COR-L47 (cell line): ENCODE measurements at places on chromosomes 12 and 14.

- no peak for DNase-seq
Measured at GRCh38 chr12:121061831-121062230, 22.8 kb upstream of the OASL start.

DNA sequence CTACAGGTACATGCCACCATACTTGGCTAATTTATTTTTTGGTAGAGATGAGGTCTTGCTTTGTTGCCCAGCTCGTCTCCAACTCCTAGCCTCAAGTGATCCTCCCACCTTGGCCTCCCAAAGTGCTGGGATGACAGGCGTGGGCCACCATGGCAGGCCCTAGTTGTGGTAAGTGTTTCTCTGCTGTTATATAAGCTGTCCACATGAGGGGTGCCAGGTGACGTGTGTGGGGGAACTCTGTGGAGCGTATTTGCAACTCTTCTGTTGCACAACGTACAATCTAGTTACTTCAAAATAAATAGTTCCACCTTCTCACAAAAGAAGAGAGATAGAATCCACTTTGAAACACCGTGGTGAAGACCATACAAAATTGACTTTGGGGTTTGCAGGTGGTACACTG lies 125.1 kb downstream of the NCOR2 start:
- no peak for DNase-seq

DNA sequence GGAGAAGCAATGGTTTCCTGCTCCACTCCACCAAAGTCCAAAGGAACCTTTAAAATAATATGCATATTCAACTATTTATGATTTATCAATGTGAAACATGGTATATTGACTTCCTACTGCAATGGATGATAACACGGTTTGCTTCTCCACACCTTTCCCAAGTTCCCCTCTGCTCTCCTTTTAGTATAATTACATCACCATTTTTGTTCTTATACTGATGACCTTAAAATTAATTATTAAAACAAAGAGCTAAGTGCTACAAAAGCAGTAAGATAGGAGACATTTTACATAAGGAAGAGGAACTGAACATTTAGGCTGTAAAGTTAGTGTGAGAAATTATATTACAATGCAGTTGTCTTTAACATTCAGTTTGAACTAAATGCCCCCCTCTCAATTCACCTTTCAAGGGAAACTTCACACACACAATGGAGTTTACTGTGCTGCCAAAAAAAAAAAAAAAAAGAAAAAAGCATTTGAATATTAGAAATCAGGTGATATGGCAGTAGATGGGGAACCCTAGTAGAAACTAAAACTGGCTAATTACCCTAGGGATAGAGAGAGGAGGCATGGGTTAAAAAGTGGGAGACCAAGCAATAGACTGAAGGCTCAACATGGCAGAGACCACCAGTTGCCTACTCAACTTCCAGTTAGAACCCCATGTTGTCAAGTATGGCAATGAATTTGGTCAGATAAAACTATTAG lies 37.1 kb upstream of the STK38L start:
- DNase-seq, result no peak

DNA sequence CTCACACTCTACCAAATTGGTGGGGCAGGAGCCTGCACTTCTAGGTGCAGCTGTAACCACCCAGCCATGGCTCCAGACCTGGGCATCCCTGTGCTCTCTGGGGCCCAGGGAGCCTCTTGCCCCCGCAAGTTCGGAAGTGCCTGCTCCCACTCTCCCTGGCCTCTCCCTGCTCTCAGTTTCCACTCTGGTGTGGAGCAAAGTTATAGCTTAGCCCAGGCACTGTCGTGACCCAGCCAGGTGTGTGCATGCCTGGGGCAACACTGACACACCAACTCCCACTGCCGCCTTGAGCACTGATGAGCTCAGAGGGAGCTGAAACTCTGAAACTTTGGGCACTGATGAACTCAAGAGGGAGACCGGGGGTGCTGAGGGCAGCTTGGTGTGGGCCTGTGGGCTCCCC lies 8.7 kb upstream of the FBXO33 start:
- no peak for DNase-seq

DNA sequence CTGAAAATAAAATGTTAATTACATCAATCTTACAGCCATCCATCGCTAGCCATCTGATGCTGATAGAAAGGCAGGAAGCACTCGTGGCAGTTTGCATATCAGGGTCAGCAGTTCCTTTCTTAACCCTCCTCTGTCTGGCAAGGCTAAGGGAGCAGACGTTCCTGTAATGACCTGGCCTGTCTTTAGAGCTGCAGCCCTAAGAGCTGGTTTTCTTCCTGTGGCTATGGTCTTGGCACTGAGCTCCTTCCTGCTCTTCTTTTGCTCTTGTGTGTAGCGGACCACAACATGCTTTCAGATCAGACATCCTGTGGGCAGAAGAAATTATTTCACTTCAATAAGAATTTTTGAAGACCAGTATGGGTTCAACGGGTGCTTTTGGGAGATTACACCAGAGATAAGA lies 170.4 kb downstream of the DAD1 start:
- no peak for DNase-seq

GRCh38 chr12:2876431-2877046 lies 435 bp downstream of the FOXM1 start:
- no peak for DNase-seq

DNA sequence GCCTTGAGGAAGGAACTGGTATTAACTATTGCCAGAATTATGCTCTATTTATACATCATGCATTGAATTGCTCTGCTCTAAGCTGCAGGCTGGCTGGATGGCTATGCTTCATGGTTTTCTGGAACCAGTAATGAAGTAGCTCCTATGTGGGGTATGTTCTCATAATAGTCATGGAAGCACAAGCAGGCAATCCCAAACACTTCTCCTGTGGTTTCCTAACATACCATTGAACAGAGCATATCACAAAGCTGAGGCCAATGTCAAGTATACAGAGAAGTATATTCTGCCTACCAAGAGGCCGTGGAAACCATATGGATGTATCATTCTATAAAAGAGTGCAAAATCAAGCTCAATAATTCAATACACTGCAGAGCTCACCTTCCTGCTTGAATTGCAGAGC lies 1752.4 kb upstream of the FLRT2 start:
- no peak for DNase-seq

DNA sequence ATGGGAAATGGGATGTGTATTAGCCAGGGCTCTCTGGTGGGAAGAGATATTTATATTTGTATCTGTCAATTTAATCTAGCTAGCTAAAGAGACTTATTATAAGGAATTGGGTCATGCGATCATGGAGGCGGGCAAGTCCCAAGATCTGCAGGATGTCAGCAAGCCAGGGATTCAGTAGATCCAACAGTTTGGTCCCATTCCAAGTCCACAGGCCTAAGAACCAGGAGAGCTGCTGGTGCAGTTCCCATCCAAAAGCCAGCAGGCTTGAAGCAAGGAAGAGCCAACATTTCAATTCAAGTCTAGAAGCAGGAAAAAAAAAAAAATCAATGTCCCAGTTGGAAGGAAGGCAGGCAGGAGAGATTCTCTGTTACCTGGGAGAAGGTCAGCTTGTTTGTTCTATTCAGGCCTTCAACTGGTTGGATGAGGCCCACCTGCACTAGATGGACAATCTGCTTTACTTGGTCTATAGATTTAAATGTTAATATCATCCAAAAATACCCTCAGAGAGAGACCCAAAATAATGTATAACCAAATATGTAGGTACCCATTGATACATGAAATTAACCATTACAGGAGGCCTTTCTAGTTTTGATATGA lies 60.7 kb upstream of the BCAT1 start:
- no peak for DNase-seq

DNA sequence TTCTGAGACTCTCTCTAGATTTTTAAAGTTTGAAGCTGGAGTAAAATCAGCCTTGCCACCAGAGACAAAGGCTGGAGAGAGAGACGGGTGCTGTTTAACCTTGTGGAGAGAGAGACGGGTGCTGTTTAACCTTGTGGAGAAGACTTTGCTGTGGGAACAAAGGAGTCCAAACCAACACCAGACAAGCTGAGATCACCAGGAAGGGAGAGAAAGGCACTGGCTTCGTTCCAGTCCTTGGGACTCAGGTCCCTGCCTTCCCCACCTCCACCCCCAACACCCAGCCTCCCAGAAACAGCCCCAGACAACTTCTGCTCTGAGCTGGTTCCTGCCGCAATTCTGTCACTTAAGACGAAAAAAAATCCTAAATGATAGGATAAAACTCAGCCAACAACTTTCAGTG lies 1389.3 kb downstream of the AACS start:
- no peak for DNase-seq

GRCh38 chr14:104503691-104504090 lies 75.9 kb upstream of the C14orf180 start:
- DNase-seq, result no peak
